ENCODE measurements at places on chromosomes 2 and 18.

- H3K27ac ChIP-seq: no peak overlapping the region
- no peak for DNase-seq
- H3K4me1 ChIP-seq: no peaks in the 10 kb centered on the region
- H3K4me3 ChIP-seq: no peak overlapping the region
- no peaks in the 10 kb centered on the region for H3K27me3 ChIP-seq
Measured at GRCh38 chr18:77339093-77339492, 89.4 kb downstream of the GALR1 start.

GRCh38 chr2:16061441-16062217 lies 121.3 kb downstream of the MYCN start:
- H3K27ac ChIP-seq: no peak overlapping the region
- no peak overlapping the region for H3K4me3 ChIP-seq
- H3K4me1 ChIP-seq: no peaks in the 10 kb centered on the region
- no peaks in the 10 kb centered on the region for H3K27me3 ChIP-seq
- no peaks in the 10 kb centered on the region for H3K36me3 ChIP-seq
- DNase-seq: no peak

GRCh38 chr2:182763311-182763912 lies 47.4 kb downstream of the DNAJC10 start:
- peaks cover 6% of the 10 kb centered on the region for H3K36me3 ChIP-seq
- H3K4me3 ChIP-seq: no peak overlapping the region
- no peaks in the 10 kb centered on the region for H3K4me1 ChIP-seq
- H3K27ac ChIP-seq: no peak overlapping the region

GRCh38 chr2:49901202-49902065 lies 747.1 kb upstream of the FSHR start:
- no peak overlapping the region for H3K27ac ChIP-seq
- H3K4me3 ChIP-seq: no peak overlapping the region
- no peaks in the 10 kb centered on the region for H3K27me3 ChIP-seq
- H3K4me1 ChIP-seq: no peaks in the 10 kb centered on the region
- H3K36me3 ChIP-seq: no peaks in the 10 kb centered on the region

GRCh38 chr2:71895320-71896161 lies 252.1 kb downstream of the CYP26B1 start:
- H3K27ac ChIP-seq: no peak overlapping the region
- no peaks in the 10 kb centered on the region for H3K36me3 ChIP-seq
- no peaks in the 10 kb centered on the region for H3K4me1 ChIP-seq
- no peak for DNase-seq

- no peak overlapping the region for H3K4me3 ChIP-seq
- no peak overlapping the region for H3K27ac ChIP-seq
- no peaks in the 10 kb centered on the region for H3K4me1 ChIP-seq
- H3K36me3 ChIP-seq: no peaks in the 10 kb centered on the region
- H3K27me3 ChIP-seq: no peaks in the 10 kb centered on the region
- no peak for DNase-seq
Measured at GRCh38 chr18:60047556-60047955, 147.8 kb downstream of the PMAIP1 start.

DNA sequence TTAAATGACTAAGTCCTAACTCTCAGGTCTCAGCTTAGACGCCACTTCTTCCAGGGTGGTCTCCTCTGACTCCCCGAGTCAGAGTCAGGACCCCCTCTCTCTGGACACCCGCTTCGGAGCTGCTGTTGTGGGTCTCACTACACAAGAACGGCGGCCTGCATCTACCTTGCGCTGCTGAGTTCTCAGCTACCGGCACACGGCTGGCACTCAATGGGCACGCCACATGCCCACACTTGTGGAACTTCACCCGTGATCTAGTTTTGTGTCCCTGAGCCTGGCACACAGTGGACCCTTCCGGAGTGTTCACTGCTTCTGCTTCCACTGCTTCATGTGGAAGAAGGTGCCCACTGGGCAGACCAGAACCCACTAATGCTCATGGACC lies 58.3 kb upstream of the ID2 start:
- no peaks in the 10 kb centered on the region for H3K27me3 ChIP-seq
- H3K27ac ChIP-seq: no peak overlapping the region
- DNase-seq: no peak
- no peaks in the 10 kb centered on the region for H3K36me3 ChIP-seq
- no peaks in the 10 kb centered on the region for H3K4me1 ChIP-seq
- no peak overlapping the region for H3K4me3 ChIP-seq

DNA sequence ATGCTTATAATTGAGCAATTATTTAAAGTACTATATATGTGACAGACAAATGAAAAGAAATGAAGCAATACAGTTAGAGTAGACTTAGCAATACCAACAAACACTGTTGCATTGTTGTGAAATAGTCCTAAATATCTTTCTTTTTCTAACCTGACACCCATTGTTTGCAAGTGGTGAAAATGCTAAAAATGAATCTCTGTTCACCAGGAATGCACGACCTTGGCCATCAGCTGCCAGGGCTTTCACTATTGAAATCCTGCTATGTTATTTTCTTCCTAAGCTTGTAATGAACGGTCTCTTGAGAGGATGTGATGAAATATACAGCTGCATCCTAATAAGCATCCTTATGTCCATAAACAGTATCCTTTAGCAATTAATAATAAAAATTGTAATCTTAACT lies 136.2 kb upstream of the MGAT5 start:
- no peak for DNase-seq
- H3K36me3 ChIP-seq: no peaks in the 10 kb centered on the region
- no peak overlapping the region for H3K4me3 ChIP-seq
- H3K4me1 ChIP-seq: no peaks in the 10 kb centered on the region
- H3K27ac ChIP-seq: no peak overlapping the region

GRCh38 chr2:123688231-123688940 lies 336.7 kb upstream of the CNTNAP5 start:
- H3K27ac ChIP-seq: no peak overlapping the region
- H3K4me3 ChIP-seq: no peak overlapping the region
- no peak for DNase-seq

DNA sequence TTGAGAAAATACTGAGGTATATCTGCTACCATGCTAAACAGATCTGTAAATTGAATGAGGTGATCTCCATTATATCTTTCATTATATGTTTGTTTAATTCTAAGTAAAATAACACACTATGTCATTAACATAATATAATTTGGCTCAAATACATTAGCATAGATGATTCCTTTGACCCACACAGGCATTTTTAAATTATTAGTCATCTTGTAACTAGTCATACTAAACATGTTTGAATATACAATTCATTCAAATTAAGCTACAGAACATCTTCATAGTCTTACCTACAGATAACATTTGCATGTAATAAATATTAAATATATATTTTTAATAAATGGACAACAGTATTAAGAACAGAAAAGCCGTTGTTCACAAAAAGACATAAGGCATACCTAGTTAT lies 52.7 kb upstream of the KYNU start:
- no peak for DNase-seq
- no peak overlapping the region for H3K27ac ChIP-seq
- no peaks in the 10 kb centered on the region for H3K36me3 ChIP-seq

DNA sequence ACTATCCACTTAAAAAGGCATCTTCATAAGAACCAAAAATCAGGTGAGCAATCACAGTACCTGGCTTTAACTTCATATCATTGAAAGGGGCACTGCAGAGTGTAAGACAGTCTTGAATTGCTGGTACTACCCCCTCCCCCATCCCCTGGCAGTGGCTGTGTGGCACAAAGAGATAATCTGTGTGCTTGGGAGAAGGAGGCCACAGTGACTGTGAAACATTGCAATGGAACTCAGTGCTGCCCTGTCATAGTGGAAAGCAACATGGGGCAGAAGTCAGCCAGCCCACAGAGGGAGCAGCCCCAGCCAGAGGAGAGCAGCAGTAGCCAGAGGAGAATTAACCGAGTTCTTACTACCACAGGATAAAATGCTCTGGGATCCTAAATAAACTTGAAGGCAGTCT lies 45.3 kb upstream of the UGP2 start:
- H3K4me3 ChIP-seq: no peak overlapping the region
- no peaks in the 10 kb centered on the region for H3K27me3 ChIP-seq
- H3K27ac ChIP-seq: no peak overlapping the region
- no peaks in the 10 kb centered on the region for H3K36me3 ChIP-seq

DNA sequence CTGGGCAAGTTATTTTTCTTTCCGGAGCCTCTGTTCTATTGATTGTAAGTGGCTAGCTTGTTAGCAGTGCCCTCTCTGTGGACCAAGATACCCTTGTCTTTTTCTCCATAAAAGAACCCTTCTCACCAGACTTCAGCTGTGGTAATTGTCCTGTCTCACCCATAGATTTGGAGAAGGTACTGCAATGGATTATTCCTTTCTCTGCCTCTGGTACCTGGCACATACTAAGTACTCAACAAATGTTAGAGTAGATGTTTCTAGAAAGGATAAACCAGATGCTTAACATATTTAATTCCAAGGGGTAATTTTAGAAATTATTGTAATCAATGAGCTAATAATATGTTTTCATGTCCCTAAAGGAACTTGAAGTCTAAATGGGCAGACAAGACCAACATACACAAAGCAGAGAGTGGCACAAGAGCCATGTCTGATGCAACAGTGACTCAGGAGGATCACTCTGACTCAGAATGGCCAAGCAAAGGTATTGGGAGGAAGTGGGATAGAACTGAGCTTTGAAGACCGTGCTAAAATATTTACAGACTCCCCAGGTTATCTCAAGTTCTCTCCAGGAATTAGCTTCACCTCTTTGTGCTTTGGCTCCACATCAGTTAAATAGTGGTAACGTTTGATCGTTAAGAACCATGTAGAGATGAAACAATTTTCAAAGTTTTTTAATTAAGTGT lies 129.7 kb upstream of the OSR1 start:
- H3K27ac ChIP-seq: no peak overlapping the region
- H3K27me3 ChIP-seq: no peaks in the 10 kb centered on the region
- no peaks in the 10 kb centered on the region for H3K36me3 ChIP-seq
- no peak overlapping the region for H3K4me3 ChIP-seq
- no peaks in the 10 kb centered on the region for H3K4me1 ChIP-seq

DNA sequence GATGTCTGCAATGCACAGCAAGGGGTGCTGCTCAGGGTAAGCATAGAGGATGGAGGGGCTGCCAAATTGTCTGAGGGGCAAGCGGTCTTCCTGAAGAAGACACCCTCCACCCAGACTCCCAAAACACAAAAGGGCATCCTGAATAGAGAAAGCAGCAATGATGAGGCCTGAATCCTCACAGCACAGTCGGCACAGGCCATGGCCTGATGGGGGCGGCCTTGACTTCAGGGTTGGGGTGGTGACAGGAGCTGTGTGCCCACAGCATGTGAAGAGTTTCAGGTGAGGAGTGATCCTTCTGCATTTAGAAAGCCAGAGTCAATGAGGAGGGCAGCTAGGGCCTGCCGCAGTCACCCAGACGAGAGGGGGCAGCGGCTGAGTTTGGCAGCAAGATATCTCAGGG lies 159.4 kb downstream of the GALNT14 start:
- no peaks in the 10 kb centered on the region for H3K36me3 ChIP-seq
- H3K27ac ChIP-seq: no peak overlapping the region
- no peak for DNase-seq
- H3K4me3 ChIP-seq: no peak overlapping the region
- H3K4me1 ChIP-seq: no peaks in the 10 kb centered on the region

- no peak for DNase-seq
- H3K4me3 ChIP-seq: no peak overlapping the region
- H3K36me3 ChIP-seq: no peaks in the 10 kb centered on the region
- no peaks in the 10 kb centered on the region for H3K27me3 ChIP-seq
- H3K4me1 ChIP-seq: no peaks in the 10 kb centered on the region
Measured at GRCh38 chr2:224764565-224765236, 48.5 kb upstream of the CCDC195 start.

All from right lobe of liver (tissue), 6 donors.